ENCODE measurements at places on chromosomes 11 and 22. TPM values are rescaled to one million over a fixed set of nuclear protein-coding genes. Genes with fewer than 3 reads are reported as not detected.

OR4A16 gene
- total RNA-seq: not detected

NFRKB gene
- 12.6 TPM for total RNA-seq

KCNE3 gene
- total RNA-seq: not detected

C11orf65 gene
- total RNA-seq: 0.19 TPM

EPS8L2 gene
- total RNA-seq: 75.7 TPM
